ENCODE measurements at places on chromosomes 5 and 9.

GRCh38 chr9:3409453-3409852 lies 116.3 kb downstream of the RFX3 start:
- no peak for DNase-seq

DNA sequence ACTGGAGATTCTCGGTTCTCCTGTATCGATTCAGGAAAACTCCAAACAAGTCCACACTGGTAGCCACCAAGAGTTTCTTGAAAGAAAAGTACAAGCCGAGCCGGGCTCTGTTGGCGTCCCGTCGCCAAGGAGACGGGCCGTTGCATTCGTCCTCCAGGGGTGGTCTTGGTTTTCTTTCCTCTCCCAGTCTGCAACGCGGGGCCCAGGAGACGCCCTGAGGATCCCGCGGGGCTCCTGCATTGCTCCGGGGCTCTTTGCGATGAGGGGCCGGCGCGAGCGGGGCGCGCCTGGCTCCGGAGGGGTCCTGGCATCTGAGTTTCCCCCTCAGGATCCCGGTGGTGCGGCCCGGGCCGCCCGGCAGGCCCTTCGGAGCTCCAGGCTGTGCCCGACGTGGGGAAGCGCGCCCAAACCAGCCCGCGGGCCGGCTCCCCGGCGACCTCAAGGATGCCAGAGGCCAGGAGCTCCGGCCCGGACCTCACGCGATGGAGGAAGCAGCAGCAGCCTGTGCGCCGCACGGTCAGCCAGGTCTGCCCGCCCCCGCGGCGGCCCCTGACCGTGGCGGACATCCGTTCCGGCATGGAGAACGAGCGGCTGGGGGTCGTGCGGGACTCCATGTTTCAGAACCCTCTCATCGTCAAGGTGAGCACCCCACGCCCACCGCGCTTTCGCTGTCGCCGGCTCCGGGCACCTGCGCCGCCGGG lies at the start of gene CFAP77:
TSS of gene CFAP77 (plus strand) at position 384 of the 701 bp plus-strand sequence. CDS start at position 445, 61 bp downstream.
- peak; percentile 77 for DNase-seq

GRCh38 chr9:69332067-69332685 lies 7.2 kb downstream of the ENTREP1 start:
- DNase-seq: no peak

DNA sequence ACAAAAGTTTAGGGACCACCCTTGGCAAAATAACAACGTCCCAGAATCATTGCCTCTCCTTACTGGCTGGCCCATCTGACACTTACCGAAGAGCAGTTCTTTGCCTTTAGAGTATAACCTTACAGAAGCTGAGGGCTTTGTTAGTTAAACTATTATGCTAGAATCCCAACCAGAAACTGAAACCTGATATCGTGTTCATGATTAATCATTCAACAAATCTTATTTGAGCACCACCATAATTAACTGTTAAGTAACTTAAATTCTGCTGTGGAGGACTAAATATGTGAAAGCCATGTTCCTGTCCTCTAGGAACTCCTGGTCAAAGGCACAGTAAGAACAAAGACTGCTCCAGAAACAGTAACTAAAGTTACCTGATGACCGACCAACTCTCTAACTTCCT lies 104.9 kb downstream of the ARL15 start:
- DNase-seq: no peak

DNA sequence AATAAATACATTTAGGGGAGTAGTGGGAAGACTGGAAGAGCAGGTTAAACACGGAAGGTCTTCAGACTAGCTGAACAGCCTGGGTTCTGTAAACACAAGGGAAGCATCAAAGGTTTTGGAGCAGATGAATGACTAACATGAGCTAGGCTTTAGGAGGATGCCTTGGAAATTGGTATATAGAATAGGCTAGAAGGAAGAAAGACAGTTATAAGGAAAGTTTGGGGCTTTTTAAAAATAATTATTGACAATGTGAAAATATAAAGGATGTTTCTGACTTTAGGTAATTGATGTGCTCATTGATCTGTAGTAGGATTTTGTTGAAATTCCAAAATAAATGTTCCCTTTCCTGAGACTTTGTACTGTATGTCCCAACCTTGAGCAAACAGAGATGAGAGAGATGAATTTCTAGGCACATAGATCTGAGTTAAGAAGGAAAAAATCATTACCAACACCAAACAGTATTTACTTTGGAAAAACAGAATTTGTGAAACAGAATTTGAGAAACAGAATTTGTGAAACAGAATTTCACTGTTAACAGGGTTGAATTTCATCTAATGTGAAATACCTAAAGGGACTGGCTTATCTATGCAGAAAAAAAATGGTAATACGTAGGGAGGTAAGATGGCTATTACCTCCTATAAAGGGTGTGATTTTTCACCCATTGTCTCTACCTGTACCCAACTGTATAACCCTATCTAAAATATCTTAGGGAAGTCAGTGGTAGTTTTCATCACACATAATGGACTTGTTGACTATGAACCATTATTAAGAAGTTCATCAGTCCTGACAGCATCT lies 28.8 kb downstream of the SKP2 start:
- DNase-seq: no peak
